Pulmonary artery endothelial cell (primary cell): ENCODE measurements at places on chromosomes 5 and 9. TPM values are rescaled to one million over a fixed set of nuclear protein-coding genes. Genes with fewer than 3 reads are reported as not detected.

Gene STKLD1
- total RNA-seq, result 0.46 and 0.81 TPM in 2 replicates

Gene GABRG2
- total RNA-seq, result not detected in 2 replicates

Gene RNF130
- total RNA-seq, result 27.6 and 28.1 TPM in 2 replicates

Gene KIF12
- 0.18 and 0.53 TPM in 2 replicates for total RNA-seq

DNA sequence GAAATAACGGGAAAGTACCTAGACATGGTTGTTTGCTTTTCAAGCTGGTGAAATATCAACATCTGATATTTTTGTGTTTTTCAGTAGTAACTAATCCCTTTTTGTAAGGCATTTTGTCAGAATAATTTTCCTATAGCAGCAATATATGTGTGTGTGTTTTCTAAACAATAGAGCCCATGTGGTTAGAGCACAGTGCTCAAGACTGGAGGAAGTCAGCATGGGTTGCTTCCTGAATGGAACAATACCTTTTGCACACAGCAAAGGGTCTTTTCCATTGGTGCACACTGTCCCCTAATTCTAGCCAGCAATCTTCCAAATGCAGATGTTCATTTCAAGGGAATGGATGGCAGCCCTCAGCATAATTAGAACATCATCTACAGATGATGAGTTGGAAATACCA, 270.1 kb downstream of the AOPEP start:
- peak; percentile 44 for DNase-seq

DNA sequence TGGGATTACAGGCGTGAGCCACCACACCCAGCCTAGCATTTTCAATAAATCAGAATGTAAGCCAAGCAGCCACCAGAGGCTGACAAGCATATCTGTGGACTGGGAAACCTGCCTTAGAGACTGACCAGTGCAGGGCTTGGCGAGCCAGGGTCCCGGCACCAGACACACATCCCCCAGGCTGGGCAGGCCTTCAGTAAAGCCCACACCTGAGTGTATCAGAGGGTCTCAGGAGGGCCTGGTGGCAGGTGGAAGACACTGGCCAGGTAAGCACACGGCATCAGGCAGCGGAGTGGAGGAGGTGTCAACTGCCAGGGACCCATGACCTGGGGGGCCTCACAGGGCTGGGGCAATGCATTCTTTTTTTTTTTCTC, 78.3 kb upstream of the IL17B start:
- DNase-seq, result no peak

- DNase-seq, result no peak
Measured at GRCh38 chr5:121668635-121669034, 183.0 kb upstream of the FTMT start.

DNA sequence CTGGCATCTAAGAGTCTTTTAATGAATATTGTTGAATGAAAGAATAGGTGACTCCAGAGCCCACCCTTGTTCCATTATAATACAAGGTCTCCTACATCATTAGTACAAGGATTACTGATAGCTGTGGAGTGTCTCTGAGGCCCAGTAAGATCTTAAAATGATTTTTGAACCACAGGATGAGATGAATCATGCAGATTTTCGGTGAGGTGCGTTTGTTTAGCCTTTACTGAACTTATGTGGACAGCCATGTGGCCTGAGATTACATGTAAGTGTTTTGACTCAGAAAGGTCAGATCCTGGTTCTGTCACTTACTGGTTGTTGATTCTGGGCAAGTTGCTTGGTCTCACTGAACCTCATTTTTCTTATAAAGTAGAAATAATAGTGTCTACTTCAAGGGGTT, 21.6 kb downstream of the NFX1 start:
- DNase-seq, result no peak

DNA sequence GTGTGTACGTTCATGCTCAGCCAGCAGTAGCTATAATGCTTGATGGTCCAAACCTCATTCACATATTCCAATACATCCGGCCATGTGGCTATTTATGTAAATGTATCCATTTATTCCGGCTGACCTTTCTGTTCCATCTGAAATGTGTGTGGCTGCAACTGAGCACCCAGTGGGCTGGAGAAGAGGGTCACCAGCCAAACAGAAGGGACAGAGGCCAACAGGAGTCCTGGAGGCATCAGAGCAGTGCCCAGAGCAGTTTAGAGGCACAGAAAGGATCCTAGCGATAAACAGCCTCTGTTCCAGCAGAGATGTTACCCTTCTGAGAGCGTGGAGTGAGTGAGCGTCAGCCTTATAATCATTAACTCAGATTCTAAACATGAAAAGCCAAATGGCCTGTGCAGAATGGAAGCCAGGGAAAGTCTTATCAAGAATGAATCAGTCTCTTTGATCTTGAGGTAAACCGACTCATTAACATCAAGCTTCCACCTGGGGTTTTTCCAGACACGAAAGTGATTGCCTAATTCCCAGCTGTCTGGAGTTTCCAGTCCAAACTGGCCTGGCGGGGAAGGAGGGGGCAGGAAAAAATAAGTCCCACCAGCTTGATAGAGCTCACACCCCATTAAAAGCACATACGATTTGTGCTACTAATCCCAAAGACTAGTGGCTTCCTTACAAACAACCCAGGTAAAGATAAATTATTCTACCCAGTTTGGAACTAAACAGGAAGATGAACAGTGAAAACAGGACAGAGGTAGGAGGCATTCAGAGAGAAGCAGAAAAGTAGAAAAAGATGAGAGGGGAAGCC, 55.7 kb downstream of the SUSD1 start:
- DNase-seq, result no peak

DNA sequence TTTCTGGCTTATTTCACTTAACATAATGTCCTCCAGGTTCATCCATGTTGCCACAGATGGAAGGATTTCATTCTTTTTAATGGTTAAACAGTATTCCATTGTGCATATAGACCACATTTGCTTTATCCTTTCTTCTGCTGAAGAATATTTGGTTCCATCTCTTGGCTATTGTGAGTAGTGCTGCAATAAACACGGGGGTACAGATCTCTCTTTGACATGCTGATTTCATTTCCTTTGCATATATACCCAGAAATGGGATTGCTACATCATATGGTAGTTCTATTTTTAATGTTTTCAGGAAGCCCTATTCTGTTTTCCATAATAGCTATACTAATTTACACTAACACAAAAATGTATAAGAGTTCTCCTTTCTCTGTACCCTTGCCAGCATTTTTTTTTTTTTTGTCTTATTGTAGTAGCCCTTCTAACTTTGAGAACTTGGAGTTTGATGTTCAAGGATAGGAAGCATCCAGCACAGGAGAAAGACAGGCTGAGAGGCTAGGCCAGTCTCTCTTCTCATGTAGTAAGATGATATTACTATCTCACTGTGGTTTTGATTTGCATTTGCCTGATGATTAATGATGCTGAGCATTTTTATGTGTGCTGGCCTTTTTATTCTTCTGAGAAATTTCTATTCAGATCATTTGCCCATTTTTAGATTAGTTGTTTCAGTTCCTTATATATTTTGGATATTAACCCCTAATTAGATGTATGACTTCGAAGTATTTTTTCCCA, 592.2 kb upstream of the ZNF608 start:
- no peak for DNase-seq

DNA sequence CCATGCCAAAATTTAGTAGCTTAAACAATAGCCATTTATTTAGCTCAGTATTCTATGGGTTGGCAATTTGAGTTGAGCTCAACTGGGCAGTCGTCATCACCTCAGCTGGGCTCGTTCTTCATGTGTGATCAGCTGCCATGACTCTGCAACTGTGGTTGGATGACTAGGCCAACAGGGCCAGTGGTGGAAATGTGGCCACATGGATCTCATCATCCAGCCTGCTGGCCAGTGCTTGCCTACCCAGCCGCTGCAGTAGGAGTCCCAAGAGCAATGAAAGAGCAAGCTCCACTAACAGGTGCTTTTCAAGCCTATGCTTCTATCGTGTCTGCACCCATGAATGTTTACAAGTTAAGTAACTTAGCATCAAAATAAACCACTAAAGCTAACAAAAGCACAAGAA, 158.0 kb downstream of the ATPSCKMT start:
- DNase-seq, result no peak

DNA sequence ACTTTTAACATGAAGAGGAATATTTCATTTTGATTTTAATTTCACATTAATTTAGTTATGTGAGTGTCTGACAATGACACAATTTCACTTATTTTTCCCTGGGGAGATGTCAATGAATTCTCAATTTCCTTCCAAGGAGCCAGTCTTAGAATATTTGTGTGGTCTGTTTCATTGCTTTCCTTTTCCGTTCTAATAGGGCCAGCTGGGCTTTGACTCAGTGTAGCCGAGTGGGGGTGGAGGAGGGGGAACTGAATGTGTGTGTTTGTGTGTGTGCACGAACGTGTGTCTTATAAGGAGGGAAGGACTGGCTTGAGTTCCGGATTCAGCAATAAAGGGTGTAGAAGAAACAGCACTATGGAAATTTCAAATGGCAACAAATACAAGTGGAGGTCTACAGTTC, 100.0 kb downstream of the BASP1 start:
- DNase-seq, result no peak

DNA sequence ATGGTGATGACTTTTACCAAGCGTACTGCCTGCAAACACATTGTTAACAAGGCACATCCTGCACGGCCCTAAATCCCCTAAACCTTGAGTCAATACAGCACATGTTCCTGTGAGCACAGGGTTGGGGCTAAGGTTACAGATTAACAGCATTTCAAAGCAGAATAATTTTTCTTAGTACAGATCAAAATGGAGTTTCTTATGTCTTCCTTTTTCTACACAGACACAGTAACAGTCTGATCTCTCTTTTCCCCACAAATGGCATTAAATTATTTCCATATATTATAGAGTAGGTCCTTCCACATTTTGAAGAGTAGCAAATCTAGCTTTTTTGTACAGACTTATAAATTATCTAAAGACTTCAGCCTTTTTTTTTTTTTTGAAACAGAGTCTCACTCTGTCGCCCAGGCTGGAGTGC, 1.6 kb upstream of the TMEM141 start:
- DNase-seq, result no peak

DNA sequence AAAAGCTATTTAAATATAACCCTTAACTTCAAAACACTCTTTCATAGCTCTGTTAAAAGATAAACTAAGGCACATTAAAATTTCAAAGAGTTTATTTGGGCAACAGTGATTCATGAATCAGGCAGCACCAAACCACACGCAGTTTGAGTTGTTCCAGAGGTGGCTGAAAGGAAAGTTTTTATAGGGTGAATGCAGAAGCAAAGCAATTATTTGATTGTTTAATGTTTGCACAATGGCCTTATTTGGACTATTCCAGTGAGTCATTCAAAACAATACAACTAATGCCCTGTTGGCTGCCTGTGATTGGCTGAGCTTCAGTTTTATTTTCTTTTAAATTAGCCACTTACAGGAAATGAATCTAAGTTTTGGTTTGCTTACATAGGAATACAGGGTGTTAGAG, 125.3 kb downstream of the CEP120 start:
- DNase-seq, result no peak

- DNase-seq, result no peak
Measured at GRCh38 chr9:27888661-27889295, 315.5 kb upstream of the C9orf72 start.
